ENCODE measurements at places on chromosomes 4 and X.
A peak's percentile ranks its signal among the peaks of the same experiment; 100 is the strongest.

DNA sequence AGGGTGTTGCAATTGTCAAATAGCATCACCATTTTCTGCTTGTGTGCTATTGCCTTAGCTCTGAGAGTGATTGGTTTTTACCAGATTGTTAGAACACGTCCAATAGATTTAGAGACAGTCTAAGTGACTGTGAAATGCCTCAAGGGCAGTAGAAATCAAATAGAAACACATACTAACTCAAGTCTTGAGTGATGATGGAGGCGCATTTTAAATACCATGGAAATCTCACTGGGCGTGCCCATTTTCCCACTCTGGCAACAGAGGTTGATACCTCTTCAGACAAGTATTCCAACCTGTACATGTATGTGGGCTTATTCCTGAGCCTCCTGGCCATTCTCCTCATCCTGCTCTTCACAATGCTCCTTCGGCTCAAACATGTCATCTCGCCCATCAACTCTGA lies 7.2 kb downstream of the SERTM2 start:
- ATAC-seq: no peak

DNA sequence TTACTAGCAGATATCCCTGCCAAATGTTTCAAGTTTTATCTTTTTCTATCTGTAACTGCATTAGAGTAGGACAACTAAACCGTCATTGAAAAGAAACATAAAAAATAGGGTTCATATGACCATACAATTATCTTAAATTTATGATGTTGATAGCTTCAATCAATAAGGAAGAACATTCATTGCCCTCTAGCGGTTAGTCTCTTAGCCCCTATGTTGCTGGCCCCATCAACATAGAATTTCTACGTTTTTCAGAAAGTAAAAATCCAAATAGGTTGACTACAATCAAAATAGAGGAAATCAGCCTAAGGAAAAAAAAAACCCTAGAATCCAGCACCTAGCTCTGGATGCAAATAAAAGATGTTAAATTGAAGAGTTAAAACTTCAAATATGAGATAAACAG lies 225.1 kb upstream of the ITM2A start:
- no peak for ATAC-seq

- no peak for ATAC-seq
Measured at GRCh38 chr4:127993151-127993550, 27.9 kb downstream of the ABHD18 start.

GRCh38 chrX:129759576-129760061 lies 20.1 kb upstream of the SASH3 start:
- ATAC-seq: peak; percentile 46

DNA sequence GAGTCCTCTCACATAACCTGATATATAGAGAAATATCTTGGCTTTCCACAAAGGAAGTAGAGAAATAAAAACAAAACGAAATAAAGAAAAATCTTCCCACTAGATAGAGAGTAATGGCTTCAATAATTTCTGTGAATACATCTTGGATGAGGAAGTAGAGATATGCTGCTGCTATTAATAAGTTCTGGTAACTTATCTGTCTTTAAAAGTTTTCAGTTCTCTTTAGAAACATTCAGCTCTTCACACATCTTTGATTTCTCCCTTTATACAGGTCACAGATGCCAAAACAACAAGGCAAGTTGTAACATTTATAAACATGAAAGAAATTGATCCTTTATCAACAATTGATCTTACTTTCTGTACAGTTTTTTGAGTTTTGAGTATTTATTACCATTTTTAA lies 615.8 kb downstream of the TRAM1L1 start:
- ATAC-seq: no peak

Data from gastroesophageal sphincter (tissue), 4 donors.